ENCODE measurements at places on chromosomes 12 and 14.

DNA sequence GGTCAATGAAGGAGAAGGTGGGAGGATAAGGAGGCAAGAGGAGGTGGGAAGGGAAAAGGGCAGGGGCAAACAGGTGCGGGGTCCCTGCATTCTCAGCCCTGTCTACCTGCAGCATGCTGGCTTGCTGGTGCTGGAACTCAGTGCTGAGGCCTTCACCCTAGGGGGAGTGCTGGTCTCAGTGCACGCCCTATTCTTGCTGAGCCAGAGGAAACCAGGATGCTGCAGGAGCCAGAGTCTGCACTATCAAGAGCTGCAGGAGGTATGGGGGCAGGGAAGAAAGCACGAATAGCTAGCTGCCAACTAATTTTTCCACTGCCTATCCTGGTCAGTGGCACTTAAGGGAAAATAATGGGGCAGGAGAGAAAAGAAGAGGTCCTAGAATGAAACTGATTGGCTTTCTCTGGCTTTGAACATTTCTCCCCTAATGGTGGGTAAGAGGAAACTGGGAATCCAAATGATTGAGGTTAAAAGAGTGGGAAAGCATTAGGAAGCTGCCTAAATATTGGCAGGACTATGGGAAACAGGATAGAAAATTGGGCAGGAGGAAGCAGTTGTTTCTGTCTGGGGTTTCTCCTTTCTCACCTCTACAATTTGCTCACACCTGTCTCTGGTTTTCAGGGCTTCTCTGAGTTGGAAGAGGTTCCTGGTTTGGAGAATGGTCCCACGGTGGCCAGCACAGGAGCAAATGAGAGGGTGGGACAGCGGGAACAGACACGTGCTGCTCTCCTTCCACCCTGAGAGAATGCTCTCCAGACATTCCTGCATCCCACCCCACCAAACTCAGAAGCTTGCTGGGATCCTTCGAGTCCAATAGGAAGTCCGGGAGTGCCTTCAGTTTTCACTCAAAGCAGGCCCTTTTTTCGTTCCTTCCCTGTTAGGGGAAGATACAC, 1.9 kb downstream of the TMEM253 start:
- DNase-seq: no peak

DNA sequence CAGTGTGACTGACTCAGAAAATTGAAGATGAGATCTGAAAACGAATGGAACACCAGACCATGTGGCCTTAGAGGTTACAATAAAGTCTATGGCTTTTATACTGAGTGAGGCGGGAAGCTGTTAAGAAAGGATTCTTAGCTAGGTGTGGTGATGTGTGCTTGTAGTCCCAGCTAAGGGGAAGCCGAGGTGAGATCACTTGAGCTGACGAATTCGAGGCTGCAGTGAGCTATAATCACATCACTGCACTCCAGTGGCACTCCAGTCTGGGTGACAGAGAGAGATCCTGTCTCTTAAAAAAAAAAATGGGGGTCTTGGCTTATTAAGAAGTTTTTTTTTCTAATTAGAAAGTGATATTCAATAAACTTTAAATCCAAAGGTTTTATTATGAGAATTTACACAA, 678.6 kb downstream of the TMTC2 start:
- no peak for DNase-seq

DNA sequence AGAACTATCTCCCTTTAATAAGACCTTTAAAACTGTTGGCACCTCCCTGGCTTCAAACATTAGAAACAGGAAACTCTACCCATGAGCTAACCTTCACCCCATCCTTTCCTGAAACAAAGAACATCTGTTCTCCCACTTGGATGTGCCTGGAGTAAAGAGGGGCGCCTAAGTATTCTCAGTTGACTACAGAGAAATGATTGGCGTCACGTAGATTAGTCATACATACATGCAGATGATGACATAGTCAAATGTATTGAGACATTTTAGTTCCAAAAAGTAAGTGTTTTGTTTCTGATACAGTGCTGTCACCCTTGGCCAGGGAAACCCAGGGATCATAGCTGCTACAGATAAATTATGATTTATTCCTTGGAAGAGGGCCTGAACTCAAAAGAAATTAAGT, 260.0 kb upstream of the PLEKHG7 start:
- no peak for DNase-seq

DNA sequence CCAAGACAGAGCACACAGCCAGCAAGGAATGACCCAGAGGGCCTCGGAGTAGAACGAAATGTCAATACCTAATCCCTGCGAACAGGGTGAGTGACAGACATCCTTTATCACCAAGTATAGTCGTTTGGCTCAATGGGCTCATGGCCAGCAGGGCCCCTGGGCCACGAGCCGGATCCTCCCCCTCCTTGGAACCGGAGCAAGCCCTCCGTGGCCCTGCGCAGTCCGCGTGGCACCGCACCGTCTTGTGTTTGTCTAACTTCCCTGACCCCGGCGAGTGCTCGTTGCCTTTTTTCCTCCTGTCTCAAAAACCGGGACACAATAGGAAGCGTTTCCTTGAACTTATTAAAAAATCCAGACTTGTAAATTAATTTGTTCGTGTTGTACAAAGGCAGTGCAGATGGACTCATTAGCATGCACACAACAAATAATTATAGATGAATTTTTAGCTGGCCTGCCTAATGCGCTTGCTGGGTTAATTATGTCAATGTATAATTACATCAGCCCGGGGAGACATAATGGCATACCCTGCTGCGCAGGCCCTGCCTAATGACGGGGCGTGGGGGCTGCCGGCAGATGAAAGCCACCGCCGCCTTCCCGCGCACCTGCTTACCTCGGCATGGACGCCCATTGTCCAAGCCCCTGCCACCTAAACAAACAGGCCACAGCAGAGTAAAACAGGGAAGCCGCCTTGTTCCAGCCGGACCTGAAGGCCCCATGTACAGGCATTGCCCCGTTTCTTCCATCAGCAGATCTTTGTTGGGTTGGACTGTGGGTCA, 81.6 kb downstream of the PHETA1 start:
- DNase-seq: no peak

GRCh38 chr12:108731866-108732461, 646 bp upstream of the CORO1C start:
- peak; percentile 99 for DNase-seq

- no peak for DNase-seq
Observed at GRCh38 chr12:96356831-96357230, 43.4 kb downstream of the CDK17 start.

DNA sequence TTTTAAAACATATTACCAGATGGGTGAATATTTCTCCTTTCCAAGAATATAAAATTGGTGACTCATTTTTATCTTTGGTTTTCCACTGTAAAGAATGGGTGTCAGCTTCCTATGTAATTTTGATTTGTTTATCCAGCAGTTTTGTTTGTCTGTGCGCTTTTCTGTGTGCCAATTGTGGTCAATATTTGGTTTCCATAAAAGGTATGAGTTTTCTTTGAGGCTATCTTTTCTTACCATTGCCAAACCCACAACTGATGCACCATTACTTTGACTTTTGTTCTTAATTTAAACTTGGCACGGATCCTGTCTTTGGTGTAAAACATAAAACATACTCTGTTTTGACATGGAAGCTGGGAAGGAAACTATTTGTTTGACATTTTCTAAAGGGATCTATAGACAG, 78.8 kb upstream of the NAV3 start:
- no peak for DNase-seq

GRCh38 chr14:21168055-21168454, 12.2 kb upstream of the OR5AU1 start:
- DNase-seq: no peak

DNA sequence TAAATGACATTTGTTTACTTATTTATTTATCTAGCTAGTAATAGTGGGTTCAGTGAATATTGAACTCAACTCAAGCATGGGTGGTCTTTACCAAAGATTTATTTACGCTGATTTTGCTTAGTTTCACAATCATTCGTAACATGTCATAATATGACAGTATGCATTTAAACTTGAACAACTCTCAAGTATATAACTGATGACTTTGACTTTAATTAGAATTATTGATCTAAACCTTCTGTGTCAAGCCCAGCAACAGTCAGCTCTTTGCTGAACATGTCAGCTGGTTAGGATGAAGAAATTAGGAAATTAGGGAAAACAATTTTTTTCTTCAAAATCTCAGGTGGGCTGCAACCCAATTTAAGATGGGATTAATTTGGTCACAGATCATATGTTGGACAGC, 210.5 kb upstream of the G2E3 start:
- DNase-seq: no peak

DNA sequence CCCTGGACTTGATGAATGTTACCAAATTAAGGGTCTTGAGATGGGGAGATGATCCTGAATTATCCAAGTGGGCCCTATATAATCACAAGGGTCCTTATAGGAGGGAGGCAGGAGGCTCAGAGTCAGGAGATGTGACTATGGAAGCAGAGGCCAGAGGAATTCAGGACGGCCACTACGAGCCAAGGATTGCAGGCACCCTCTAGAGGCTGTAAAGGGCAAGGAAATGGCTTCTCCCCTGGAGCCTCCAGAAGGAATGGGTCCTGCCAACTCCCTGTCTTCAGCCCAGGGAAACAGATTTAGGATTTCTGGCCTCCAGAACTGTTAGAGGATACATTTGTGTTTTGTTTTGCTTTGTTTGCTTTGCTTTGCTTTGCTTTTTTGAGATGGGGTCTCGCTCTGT, 8.8 kb downstream of the BDKRB1 start:
- no peak for DNase-seq

DNA sequence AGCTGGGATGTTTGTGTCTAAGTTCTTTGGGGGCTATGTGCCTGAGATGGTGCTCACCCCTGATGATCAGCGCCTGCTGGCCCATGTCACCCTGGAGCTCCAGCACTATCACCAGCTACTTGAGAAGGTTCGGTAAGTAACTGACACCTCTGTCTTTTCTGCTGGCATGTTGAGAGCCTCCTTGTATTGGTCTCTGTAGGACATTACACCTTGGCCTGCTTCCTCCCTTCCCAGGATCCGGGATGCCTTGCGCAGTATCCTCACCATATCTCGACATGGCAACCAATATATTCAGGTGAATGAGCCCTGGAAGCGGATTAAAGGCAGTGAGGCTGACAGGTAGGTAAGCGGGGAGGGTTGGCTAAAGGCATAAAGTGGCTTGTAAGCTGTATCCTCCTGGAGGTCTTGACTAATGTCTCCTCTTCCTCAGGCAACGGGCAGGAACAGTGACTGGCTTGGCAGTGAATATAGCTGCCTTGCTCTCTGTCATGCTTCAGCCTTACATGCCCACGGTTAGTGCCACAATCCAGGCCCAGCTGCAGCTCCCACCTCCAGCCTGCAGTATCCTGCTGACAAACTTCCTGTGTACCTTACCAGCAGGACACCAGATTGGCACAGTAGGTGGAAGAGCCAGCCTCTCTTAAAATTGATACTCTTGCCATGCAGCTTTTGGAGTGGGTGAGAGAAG, 5.5 kb downstream of the DDIT3 start:
- no peak for DNase-seq

- no peak for DNase-seq
Observed at GRCh38 chr12:116302166-116303058, 24.9 kb upstream of the MED13L start.

- DNase-seq: no peak
Observed at GRCh38 chr12:92619730-92620684, 82.8 kb upstream of the PLEKHG7 start.

DNA sequence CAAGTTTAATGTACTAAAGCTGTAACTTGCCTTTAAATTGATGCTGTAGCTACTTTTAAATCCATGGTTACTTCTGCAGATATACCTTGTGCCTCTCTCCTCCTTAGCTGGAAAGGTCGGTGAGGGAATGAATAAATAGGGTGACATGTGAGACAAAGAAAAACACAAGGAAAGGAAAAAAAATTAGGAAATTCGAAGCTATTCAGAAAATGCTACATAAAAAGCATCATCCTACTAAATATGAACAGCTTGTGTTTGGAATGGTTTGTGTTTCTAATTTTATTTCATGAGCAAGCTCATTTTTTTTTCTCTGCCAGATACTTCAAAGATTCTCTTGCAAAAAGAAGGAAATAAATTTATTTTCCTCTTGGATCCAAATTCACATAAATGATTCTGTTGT, 186.3 kb upstream of the NUDT4 start:
- DNase-seq: no peak

- no peak for DNase-seq
Observed at GRCh38 chr14:99075061-99075460, 196.9 kb downstream of the BCL11B start.

GRCh38 chr12:51760231-51760630, 88.3 kb downstream of the FIGNL2 start:
- no peak for DNase-seq

DNA sequence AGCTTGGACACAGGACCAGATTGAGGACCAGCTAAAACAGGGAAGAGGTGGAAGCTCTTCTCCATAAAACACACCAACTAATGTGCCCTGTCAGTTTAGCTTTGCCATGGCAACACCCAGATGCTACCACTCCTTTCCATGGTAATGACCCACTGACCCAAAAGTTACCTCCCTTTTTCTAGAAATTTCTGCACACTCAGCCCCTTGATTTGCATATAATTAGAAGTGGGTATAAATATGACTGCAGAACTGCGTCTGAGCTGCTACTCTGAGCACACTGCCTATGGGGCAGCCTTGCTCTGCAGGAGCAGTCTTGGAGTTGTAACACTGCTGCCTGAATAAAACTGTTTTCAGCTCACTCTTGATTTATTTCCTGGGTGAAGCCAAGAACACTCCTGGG, 3.2 kb upstream of the TDG start:
- no peak for DNase-seq

DNA sequence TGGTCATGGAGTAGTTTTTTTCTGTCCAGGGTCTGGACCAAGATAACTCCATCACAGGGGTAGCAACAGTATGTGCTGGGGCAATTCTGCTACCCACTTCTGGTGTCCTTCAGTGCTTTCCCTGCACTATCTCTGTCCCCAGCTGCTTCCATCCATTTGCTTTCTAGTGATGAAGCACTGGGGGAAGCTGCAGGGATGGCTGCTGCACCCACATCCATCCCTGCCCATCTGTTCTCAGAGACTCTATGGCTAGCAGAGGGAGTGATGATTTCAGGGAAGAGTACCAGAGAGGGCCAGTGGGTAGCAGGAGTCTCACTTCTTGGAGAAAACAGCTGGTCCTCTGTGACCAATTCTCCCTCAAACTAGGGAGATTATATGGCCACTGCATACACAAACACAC, 44.1 kb downstream of the ETV6 start:
- no peak for DNase-seq

- DNase-seq: no peak
Observed at GRCh38 chr14:89379006-89379405, 38.0 kb downstream of the FOXN3 start.

- no peak for DNase-seq
Observed at GRCh38 chr14:68807148-68807600, 14.3 kb upstream of the ZFP36L1 start.

- no peak for DNase-seq
Observed at GRCh38 chr12:1559676-1560091, 34.7 kb downstream of the FBXL14 start.

DNA sequence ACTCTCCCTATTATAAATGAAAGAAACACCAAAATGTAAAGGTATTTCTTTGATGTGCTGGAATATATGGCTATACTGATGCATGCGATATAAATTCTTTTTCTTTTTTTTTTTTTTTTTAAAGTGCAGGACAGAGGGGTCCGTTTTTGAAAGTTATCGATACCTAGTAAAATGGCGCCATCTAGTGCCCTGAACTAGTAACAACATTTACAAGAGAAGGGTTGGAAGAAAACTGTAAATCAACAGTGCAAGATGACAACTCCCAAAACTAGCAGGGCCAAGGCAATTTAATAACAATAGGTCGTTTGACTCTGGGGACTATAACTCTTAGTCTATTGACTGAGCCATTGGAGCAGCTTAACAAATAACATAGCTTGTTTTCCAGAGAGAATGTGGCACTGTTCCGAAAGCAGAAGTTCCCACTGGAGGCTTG, 137.7 kb downstream of the SPTSSA start:
- DNase-seq: no peak
